ENCODE measurements at places on chromosomes 3 and 15.

DNA sequence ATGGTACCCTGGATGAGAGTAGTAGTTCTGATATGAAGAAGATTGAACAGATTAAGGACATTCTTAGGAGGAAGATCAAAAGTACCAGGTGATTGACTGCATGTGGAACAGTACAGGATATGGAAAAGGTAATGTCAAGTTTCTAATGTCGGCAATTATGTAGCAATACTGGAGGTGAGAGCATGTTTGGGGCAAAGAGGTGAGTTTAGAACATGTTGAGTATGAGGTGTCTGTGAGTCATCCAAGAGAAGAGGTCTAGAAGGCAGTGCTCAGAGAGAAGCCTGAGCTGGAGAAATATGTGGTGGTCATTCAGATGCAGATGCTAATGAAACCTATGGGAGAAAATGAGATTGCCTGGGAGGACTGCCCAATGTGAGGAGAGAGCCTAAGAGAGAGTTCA, 305.6 kb downstream of the ZBTB20 start:
- DNase-seq: no peak

- DNase-seq: no peak
Measured at GRCh38 chr15:39286706-39287105, 294.2 kb upstream of the THBS1 start.

- no peak for DNase-seq
Measured at GRCh38 chr3:50270422-50271224, 1.7 kb downstream of the SEMA3B start.

DNA sequence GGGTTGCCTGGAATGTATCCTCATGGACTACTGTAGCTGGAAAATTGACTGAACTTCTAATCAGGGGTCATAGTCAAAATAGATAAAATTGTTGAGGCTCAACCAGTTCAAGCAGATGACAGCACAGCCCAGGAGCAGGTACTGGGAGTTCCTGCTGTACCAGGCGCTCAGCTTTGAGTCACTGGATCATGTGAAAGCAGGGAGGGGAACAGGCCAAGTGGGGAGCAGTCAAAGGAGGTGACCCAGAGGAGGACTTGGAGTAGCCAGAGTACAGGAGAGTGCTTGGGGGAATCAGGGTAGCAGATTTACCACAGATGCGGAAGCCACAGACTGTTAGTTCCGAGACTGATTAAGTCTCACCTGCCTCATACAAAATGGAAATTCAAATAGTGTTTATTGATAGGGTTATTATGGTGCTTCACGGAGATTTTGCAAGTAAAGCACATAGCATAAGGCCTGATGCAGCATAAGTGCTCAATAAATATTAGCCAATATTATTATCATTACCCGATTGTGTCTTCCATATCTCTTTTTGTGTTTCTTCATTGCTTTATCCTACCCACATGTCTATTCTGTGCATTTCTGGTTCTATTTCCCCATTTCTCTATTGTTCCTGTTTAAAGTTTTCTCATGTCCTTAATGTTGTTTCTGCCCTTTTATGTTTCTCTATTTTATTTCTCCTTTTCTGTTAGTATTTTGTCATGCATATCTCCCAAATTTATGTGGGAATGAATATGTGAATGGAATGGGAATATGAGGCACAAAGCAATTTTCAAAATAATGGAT, 369.2 kb upstream of the MCTP2 start:
- DNase-seq: no peak

GRCh38 chr3:42557854-42558253, 23.9 kb downstream of the SEC22C start:
- DNase-seq: no peak

GRCh38 chr3:186883686-186884058, 41.2 kb downstream of the ADIPOQ start:
- DNase-seq: no peak

- DNase-seq: no peak
Measured at GRCh38 chr3:172061724-172062184, 22.4 kb downstream of the FNDC3B start.

- no peak for DNase-seq
Measured at GRCh38 chr15:76209523-76209922, 101.7 kb downstream of the ETFA start.

DNA sequence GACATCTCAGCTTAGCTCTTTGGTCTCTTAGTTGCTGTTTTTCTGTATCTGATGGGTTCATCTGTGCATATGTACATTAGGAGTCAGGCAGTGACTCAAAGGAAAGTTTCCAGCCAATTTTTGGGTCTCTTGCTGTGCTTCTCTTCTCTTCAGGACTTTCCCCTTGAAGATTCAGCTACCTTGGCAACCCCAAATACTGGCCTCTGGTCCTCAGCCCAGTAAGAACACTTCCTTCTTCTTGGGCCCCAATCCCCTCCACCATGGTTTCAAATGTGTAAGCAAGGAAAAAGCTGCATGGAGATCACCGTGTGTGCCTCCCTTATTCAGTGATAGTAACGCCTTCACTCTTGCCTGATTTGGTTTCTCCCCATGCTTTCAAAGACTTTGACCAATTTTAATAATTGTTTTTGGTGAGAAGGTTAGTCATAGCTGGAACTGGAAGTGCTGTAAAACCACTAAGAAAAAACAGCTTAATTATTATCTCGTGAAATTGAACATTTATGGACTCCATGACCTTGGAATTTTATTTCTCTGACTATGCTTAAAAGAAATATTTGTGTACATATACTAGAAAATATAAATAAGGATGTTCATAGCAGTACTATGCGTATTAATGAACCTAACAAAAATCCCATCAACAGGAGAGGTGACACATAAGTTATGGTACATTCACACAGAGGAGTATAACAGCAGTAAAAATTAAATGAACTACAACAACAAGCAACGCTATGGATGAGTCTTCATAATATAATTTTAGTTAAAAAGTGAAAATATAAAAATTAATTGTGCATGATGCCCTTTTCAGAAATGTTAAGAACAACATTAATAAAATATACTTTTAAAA, 125.3 kb upstream of the BCL6 start:
- no peak for DNase-seq

GRCh38 chr3:22704571-22705354, 498.4 kb upstream of the UBE2E2 start:
- no peak for DNase-seq

DNA sequence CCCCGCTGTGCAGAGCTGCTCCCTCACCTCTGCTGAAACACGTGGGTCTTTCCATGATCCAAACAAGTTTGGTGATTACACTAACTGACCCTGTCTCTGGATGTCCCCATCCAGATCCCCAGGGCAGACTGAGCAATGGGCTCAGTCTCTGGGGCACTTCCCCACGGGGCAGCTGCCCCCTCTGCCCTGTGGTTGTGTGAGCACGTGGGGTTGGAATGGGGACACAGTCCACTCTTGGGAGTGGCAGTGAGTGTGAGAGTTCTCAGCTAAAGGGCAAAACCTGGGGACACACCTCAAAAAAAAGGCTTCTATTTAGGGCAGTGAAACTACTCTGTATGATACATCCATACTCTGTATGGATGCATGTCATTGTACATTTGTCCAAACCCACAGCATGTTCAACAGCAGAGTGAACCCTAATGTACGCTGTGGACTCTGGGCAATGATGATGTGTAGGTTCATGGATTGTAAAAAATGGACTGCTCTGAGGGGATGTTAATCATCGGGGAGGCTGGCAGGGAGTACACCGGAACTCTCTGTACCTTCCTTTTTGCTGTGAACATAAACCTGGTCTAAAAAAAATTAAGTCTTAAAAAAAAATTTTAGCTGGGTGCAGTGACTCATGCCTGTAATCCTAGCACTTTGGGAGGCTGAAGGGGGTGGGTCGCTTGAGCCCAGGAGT, 49.9 kb upstream of the BLM start:
- no peak for DNase-seq

- DNase-seq: no peak
Measured at GRCh38 chr15:39364721-39365120, 216.2 kb upstream of the THBS1 start.

GRCh38 chr15:83081256-83082014, 14.4 kb upstream of the BTBD1 start:
- DNase-seq: no peak

- no peak for DNase-seq
Measured at GRCh38 chr3:172635588-172635987, 75.3 kb downstream of the NCEH1 start.

GRCh38 chr3:149131589-149131988, 2.2 kb downstream of the HPS3 start:
- no peak for DNase-seq

DNA sequence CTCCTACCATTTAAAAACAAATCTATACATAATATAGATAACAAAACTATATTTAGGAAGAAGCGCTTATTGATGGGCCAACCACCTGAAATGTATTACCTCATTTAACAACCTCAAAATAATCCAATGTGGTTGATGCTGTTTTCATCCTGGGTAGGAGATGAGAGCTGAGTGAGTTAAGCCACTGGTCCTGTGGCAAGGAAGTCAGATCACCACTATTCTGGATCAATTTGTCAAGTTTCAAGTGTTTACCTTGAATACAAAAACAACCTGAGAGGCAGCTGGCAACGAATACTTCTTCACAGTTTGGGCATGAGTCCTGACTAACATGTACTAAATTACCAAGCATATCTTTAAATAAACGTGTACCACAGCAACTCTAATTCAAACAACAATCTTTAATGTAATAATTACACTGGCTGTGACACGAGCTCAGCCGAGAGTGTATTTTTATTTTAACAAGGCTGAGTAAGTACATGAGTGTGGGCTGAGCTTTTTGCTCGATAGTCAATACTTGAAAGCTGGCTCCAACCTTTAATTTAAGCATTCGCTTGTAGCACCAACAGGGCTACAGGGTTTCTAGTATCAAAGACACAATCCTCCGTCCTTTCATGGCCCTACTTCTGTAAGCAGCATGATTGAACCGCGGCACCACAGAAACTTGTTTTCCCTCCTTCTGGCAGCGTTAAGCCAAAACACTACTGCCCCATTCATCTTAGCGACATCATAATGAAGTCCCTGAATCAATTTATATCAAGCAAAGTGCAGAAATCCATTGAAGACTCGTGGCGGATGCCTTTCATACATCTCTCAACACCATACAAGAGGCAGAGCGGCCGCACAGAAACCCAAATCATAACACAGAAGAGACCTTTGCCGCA, 93.8 kb upstream of the ICE2 start:
- no peak for DNase-seq

DNA sequence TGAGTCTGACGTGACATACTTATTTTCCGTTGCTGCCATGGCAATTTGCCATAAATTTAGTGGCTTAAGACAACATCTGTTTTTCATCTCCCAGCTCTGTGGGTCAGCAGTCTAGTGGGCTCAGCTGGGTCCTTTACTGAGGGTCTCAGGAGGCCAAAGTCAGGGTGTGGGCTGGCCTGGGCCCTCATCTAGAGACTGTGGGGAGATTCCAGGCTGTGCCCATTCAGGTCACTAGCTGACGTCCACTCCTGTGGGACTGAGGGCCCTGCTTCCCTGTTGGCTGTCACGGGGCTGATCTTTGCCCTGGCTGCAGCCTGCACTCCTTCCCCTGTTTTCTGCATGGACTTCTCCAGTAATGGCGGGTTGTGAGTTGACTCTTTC, 19.1 kb downstream of the FGD5 start:
- no peak for DNase-seq

- DNase-seq: no peak
Measured at GRCh38 chr3:59473636-59474035, 423.8 kb upstream of the CFAP20DC start.

DNA sequence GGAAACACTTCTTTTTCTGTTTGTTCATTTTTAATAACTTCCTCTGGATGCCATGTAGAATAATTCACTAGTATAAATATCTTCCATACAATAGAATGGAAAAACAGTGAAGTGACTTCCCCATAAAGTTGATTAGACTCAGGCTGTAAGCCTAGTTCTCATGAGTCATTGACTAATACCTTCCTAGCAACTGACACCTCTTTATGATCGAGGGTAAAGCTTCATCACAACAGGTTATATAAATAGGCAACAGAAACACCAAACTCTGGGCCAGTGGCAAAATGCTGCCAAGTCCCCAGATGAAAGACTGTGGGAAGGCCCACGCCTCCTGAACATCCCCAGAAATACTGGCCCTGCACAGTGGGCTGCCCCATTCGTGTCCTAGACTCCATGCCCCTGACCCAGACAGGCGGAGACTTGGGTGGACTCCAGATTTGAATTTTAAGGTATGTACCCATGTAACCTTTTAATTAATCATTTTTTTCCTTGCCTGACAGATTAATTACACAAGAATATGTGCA, 71.3 kb upstream of the TBC1D23 start:
- DNase-seq: no peak

GRCh38 chr3:126056681-126057500, 27.0 kb downstream of the SLC41A3 start:
- DNase-seq: peak; percentile 71

- DNase-seq: no peak
Measured at GRCh38 chr3:43902415-43902814, 211.7 kb downstream of the ABHD5 start.

DNA sequence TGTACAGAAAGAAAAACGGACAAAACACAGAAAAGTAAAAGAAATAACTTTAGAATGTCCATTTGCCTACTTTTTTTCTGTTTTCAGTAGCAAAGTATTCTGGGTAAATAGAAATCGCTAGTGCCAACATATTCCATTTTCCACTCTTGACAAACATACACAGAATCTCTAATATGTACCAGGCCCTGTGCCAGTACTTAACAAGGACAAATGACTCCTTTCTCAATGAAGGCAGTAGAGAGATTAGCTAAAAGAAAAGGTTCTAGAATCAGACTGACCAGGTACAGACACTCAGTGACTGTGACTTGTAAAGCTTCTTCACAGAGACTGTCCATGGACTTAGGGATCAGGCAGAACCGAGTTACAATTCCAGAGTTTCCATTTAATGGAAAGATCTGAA, 165.8 kb upstream of the STAC start:
- no peak for DNase-seq

DNA sequence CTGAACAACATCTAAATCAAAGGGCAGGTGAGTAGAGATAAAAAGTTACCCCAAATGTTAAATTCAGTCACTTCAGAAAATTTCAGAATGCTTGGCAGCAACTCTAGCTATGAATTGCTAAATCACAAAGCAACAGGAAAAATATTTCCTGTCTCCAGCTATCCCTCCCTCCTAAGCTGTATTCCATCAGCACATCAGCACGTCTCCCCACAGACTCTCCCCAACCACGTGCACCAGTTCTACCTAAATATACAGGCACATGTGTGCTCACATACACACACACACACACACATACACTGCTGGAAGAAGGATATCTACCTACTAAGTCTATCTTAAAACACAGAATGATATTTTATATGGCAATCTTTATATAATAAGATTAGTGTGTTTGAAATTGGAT, 177.1 kb upstream of the ARHGEF26 start:
- DNase-seq: no peak

- DNase-seq: no peak
Measured at GRCh38 chr15:57122080-57122840, 203.8 kb downstream of the TCF12 start.
